ENCODE measurements at places on chromosomes 1 and 21. TPM values are rescaled to one million over a fixed set of nuclear protein-coding genes. Genes with fewer than 3 reads are reported as not detected.

LCE1F gene
- not detected for total RNA-seq

MANEAL gene
- 2.4 TPM for total RNA-seq

DTL gene
- 7.1 TPM for total RNA-seq

GRCh38 chr1:71080230-71080738, 551 bp downstream of the ZRANB2 start:
- peak overlapping the region; percentile 90 for H3K27ac ChIP-seq
- no peaks in the 10 kb centered on the region for H3K27me3 ChIP-seq
- H3K4me1 ChIP-seq = peaks cover 27% of the 10 kb centered on the region
- peak overlapping the region; percentile 84 for H3K4me3 ChIP-seq
- no peak for DNase-seq

DNA sequence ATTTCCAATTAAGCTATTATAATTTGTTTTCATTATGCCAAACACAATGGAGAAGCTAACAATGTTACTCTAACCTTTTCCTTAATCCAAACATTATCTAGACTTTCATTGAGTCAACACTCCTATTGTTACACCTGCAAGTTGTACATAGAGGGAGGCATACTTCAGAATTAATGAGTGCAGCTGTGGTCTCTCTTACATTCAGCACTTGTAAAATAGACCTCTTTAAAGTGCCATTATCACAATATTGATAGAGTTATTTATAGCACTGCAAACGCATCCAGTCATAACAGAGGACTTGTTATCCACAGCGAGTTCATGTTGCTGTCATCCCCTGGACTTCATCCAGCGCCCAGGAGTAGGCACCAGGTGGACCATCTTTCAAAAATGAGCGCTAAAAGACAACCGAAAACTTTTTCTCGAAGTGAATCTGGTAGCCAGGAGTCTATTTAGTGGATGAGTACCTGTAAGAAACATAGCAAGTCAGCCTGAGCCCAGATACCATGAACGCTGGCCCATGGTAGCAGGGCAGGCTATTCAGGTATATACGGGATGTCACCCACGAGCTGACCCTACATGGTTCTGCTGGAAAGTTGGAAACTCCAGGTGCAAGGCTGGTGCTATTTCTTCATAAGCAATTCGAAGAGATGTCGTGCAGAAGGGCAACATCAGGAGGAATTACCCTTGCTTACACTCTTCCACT, 70.6 kb upstream of the NFIA start:
- H3K36me3 ChIP-seq = no peaks in the 10 kb centered on the region
- H3K27me3 ChIP-seq = no peaks in the 10 kb centered on the region
- H3K27ac ChIP-seq = no peak overlapping the region
- no peak for DNase-seq
- H3K4me3 ChIP-seq = no peak overlapping the region
- no peaks in the 10 kb centered on the region for H3K4me1 ChIP-seq

DNA sequence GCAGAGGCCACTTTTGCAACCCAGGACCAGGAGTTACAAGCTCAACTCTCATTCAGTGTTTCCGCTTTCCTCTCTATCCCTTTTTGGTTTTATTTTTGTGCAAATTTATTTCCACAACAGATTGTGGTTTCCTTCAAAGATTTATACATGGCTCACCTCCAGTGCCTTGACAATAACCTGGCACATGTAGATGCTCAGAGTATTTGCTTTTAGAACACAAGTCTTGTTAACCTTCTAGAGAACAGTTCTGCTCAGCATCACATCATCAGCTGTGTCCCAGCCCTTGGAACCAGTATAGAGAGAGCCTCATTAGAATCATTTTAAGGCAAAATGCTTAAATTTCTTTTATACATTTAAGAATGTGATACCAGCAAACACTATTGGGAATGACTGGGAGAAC, 133.7 kb downstream of the TENT5C start:
- no peaks in the 10 kb centered on the region for H3K27me3 ChIP-seq
- H3K27ac ChIP-seq = no peak overlapping the region
- no peaks in the 10 kb centered on the region for H3K36me3 ChIP-seq

REG4 gene
- total RNA-seq = not detected

DNA sequence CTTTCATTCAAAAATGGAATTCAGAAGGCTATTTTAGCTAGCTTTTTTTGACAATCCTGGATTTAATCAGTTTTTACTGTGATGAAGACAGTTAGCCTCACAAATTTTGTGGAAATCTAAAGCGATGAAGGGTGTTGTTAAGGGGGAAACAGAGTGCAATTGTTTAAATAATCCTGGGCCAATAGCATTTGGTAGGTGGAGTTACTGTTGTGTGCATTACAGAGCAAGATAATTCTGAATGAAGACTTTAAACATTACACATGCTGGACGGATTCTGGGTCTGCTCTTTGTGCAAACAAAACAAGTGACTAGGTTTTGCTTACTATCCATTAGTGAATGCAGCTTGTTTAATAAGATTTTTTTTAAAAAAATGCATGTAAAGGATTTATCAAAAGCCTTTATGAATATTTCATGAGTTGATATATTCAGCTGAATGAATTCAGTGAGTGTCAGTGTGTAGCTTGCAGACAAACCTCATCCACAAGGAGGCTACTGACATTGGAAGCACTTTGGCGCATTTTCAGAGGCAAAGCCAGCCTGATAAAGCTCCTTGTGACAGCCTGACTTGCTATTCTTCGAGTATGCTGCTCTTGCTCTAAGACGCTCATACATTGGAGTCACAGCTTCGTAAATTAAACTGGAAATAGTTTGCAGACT, 199.6 kb downstream of the PDE4B start:
- no peak for DNase-seq
- no peak overlapping the region for H3K27ac ChIP-seq
- H3K4me1 ChIP-seq = no peaks in the 10 kb centered on the region
- H3K27me3 ChIP-seq = no peaks in the 10 kb centered on the region
- no peak overlapping the region for H3K4me3 ChIP-seq
- H3K36me3 ChIP-seq = no peaks in the 10 kb centered on the region

DNA sequence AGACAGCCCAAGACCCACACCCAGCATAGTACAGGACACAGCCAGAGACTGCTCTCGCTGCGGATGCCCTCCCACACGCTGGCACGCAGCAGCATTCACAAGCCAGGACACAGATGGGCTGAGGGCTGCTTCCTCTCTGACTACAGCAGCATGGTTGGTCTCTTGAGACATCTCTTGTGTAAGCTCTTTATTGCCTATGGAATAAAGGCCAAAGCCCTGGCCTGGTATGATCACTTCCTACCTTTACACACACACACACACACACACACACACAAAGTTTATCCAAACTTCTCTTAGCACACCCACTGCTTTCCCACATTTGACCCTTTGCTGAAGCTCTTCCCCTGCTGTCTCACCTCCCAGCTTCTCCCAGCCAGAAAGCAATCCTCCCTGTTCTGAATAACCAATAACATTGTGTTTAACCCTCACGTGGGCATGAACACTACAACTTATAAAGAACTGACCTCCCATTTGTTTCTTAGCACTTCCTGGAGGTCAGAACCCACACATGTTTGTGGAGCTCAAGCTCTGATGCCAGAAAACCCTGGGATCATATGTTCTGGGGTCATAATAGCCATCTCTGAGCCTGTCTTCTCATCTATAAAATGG, 1.2 kb upstream of the LUZP1 start:
- no peaks in the 10 kb centered on the region for H3K36me3 ChIP-seq
- H3K27ac ChIP-seq = peak overlapping the region; percentile 78
- peak; percentile 89 for DNase-seq
- no peaks in the 10 kb centered on the region for H3K27me3 ChIP-seq
- peaks cover 34% of the 10 kb centered on the region for H3K4me1 ChIP-seq
- H3K4me3 ChIP-seq = no peak overlapping the region

- H3K27ac ChIP-seq = no peak overlapping the region
- DNase-seq = no peak
- peaks cover 29% of the 10 kb centered on the region for H3K4me1 ChIP-seq
Measured at GRCh38 chr1:172177849-172178248, 242.6 kb upstream of the C1orf105 start.

DNA sequence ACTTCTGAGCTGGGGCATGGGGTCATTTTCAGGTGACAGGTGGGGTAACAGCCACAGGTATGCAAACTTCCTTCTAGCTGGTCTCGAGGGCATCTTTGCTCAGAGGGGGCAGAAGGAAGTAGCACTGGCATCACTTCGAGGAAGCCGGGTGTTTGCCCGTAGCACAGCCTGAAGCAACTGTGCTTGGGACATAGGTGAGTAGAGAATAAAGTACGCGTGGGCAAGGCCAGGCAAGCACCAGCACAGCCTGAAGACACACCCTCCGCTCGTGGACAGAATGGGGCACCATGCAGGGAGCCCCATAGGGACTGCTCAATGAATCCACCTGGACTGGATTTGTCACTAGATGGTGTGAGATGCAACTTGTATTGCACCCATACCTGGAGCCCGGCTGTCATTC, 167.1 kb downstream of the KCNJ6 start:
- no peaks in the 10 kb centered on the region for H3K36me3 ChIP-seq
- no peak overlapping the region for H3K27ac ChIP-seq
- H3K4me3 ChIP-seq = no peak overlapping the region
- no peaks in the 10 kb centered on the region for H3K27me3 ChIP-seq

GRCh38 chr1:198171667-198172540, 15.1 kb downstream of the NEK7 start:
- no peak for DNase-seq
- H3K27ac ChIP-seq = peak overlapping the region; percentile 7
- H3K4me3 ChIP-seq = no peak overlapping the region
- peaks cover 67% of the 10 kb centered on the region for H3K4me1 ChIP-seq
- no peaks in the 10 kb centered on the region for H3K36me3 ChIP-seq

GNAT2 gene
- not detected for total RNA-seq

DNA sequence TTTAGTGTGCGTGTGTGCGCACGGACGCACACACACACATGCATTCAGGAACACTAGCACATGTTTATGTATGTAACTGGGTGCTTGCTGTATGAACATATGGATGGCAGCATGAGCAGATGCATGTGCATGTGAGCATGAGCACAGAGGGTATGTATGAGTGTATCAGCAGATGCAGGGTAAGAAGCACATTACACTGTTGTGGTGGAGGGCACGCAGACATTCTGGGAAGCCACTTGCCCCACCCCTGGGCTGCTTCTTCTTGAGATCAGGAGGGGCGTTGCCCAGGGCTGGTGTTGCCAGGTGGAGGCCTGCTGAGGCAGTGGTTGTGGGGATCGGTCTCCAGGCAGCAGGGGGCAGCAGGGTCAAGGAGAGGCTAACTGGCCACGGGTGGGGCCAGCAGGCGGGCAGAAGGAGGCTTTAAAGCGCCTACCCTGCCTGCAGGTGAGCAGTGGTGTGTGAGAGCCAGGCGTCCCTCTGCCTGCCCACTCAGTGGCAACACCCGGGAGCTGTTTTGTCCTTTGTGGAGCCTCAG, 3.9 kb upstream of the P3R3URF start:
- peaks cover 17% of the 10 kb centered on the region for H3K4me1 ChIP-seq
- no peak overlapping the region for H3K4me3 ChIP-seq
- H3K27me3 ChIP-seq = no peaks in the 10 kb centered on the region

DNA sequence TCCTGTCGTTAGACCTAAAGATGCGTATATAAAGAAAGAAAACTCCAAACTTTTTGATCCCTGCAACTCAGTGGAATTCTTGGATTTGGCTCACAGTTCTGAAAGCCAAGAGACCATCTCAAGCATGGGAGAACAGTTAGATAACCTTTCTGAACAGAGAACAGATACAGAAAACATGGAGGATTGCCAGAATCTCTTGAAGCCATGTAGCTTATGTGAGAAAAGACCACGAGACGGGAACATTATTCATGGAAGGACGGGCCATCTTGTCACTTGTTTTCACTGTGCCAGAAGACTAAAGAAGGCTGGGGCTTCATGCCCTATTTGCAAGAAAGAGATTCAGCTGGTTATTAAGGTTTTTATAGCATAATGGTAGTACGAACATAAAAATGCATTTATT, 33.1 kb downstream of the MDM4 start:
- no peak overlapping the region for H3K27ac ChIP-seq
- peaks cover 5% of the 10 kb centered on the region for H3K4me1 ChIP-seq
- H3K4me3 ChIP-seq = no peak overlapping the region
- DNase-seq = no peak
- H3K27me3 ChIP-seq = no peaks in the 10 kb centered on the region

GRCh38 chr1:167563579-167564246, 10.2 kb upstream of the CREG1 start:
- H3K27me3 ChIP-seq = no peaks in the 10 kb centered on the region
- no peaks in the 10 kb centered on the region for H3K4me1 ChIP-seq
- H3K27ac ChIP-seq = peak overlapping the region; percentile 59
- no peak overlapping the region for H3K4me3 ChIP-seq
- H3K36me3 ChIP-seq = no peaks in the 10 kb centered on the region

- H3K4me3 ChIP-seq = no peak overlapping the region
- no peak overlapping the region for H3K27ac ChIP-seq
- no peaks in the 10 kb centered on the region for H3K36me3 ChIP-seq
- H3K27me3 ChIP-seq = peaks cover 5% of the 10 kb centered on the region
- no peak for DNase-seq
Measured at GRCh38 chr1:39497585-39497984, 6.1 kb downstream of the BMP8A start.

- no peak for DNase-seq
- H3K4me1 ChIP-seq = peaks cover 61% of the 10 kb centered on the region
- H3K4me3 ChIP-seq = no peak overlapping the region
Measured at GRCh38 chr1:31911994-31912780, 26.0 kb downstream of the PTP4A2 start.

DNA sequence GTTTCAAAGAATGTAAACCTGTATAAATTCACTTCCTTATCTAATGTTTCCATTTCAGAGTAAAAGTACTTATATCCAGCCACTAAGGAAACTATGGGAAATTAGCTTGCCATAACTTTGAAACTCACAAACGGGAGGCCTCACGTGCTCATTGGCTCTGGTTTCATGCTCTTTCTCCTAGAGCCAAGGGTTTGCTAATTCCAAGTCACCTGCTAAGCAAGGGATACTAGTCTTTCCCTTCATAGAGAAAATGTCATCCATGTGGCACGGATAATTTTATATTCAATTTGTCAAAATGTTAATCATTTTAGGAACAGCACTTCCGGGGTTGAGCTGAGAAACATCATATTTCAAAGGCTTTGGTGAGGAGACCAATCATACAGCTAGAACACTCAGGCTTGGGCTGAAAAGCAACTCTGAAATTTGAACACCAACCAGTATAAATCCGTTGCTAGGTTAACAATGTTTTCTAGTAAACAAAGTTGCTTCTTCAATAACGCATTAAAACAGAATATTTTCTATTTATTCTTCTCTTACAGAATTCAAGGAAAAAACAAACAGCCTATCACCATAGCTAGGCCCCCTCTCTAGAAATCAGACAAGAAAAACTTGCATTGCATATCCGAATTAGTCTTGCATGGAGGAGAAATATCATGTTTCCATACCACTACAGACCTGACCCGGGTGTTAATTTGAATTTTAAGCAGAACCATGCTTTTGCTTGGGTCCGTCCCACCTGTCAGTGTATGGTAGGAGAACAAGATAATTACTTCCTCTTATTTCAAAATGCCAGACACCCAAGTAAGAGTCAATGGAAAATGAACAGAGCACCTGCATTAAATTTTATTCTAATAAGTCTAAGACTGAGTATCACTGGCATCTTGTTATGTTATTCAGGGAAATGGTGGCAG, 196.1 kb upstream of the ESRRG start:
- H3K36me3 ChIP-seq = no peaks in the 10 kb centered on the region
- no peak overlapping the region for H3K27ac ChIP-seq
- no peaks in the 10 kb centered on the region for H3K27me3 ChIP-seq
- DNase-seq = no peak

ICOSLG gene
- total RNA-seq = 13.0 TPM

BRINP3 gene
- not detected for total RNA-seq

TMEM269 gene
- 1.6 TPM for total RNA-seq

Data from spleen (tissue), 13 donors.